ENCODE measurements at places on chromosomes 7 and 10.

DNA sequence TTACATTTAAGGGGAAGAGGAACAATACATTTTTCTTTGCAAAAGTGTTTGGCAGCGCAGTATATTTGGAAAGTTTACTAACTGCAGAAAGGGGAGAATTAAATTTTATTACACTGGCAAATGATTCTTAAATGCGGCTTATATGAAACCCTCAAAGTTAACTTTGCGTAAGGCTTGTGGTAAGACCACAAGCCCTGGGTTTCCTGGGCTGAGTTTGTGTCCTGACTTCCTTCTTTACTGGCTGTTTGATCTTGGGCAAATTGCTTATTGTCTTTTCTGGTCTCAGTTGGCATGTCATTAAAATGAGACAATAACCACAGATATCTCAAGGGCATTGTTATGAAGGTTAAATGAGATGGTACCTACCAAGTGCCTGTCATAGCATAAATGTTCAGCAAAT lies 106.8 kb downstream of the GLRX3 start:
- DNase-seq: no peak

DNA sequence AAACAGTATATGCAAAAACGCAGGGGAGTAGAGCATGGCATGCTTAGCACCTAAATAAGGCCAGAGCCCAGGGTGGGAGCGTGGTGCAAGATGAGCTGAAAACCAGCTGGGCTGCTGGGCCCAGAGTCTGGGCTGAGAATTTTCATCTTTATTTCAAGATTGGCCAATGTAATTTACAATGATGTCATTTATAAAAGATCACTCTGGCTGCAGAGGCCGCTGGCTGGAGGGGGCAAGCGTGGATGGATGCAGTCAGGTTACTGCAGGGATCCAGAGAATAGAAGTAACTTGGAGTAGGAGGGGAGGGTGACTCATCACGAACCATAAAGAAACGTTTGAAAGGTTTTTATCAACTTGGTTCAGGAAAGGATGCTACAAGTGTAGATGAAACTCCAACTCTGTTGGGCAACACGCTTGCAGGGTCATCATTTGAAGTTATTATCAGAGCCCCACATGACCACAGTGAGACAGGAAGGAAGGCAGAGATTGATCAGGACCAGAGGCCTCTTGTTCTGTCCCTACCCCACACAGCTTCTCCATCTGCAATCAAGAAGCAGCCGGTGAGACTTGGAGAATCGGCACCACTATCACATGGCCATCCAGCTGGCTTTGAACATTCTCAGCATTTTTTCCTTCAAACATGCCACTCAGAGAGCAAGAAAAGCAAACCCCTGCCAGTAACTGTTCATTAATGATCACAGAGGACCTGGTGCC lies 49.2 kb downstream of the ODAD2 start:
- no peak for DNase-seq

DNA sequence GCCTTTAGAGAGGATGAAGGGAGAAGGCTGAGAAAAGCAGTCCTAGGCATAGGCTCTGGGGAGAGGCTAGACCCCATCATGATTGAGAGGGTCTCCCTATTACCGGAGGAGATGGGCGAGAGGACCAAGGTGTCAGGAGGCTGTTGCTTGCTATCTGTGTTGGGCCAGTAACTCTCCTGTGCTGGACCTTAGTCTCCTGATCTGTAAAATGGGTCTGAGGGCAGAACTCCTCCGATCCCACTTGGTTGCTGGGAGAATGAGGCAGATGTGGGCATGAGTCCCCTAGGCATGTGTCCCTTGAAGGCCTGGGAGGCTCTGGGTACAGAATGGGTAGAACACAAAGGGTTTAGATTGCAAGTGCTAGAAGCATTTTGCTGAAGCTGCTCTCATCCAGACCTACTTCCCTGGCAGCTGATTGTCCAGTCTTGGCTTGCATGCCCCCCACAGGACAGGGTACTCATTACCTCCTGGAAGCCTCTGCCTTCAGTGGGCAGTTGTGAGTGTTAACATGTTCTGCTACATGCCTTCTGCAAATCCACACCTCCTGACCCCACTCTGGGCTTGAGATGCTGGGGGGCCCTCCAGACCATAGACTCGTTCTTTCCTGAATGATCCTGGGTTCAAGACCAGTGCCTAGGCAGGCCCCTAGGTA lies 4.4 kb downstream of the ZMIZ1 start:
- DNase-seq: no peak

GRCh38 chr10:96229568-96230030 lies 41.8 kb downstream of the BLNK start:
- peak; percentile 57 for DNase-seq

DNA sequence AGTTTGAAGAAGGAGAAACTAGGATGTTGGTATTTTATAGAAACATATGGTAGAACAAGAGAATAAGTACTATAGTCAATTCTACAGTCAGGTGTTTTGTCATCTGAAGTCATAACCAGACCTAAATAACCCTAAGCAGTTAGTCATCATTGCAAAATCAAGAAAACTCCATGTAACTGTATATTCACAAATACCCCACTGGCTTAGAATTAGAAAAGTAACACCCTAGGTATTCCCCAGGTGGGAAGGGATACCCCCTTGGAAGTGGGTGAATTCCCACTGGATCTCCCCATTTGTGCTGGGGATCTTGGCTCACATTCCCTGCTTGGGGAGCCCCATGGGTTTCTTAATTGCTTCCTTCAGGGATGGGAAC lies 45.9 kb upstream of the ITGB8 start:
- no peak for DNase-seq

- DNase-seq: no peak
Measured at GRCh38 chr10:124316326-124316725, 102.4 kb downstream of the OAT start.

DNA sequence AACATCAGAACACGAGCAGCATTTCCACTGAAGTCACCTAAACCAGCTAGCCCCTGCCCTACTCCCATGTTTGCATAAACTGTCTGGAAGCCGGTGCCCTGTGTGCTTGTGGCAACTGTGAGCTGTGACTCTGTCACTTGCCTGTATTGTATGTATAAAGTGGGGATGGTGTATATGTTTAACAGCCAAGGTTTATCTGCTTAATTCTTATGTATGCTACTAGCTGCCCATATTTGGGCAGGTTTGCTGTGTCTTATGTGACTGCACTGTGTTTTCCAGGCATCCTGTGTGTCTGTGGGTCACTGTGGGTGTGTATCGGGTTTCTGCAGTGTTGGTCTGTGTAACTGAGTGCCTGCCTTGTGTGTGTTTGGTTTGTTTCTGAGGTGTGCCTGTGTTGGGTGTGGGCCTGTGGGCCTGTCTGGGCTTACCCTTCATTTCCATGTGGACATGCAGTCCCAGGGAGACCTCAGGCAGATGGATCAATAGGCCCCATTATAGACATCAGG lies 9.3 kb downstream of the LBX1 start:
- no peak for DNase-seq

GRCh38 chr10:102581401-102581800 lies 62.9 kb upstream of the TRIM8 start:
- no peak for DNase-seq
